Spleen (tissue), 13 donors: ENCODE measurements at places on chromosomes 4 and X.

DNA sequence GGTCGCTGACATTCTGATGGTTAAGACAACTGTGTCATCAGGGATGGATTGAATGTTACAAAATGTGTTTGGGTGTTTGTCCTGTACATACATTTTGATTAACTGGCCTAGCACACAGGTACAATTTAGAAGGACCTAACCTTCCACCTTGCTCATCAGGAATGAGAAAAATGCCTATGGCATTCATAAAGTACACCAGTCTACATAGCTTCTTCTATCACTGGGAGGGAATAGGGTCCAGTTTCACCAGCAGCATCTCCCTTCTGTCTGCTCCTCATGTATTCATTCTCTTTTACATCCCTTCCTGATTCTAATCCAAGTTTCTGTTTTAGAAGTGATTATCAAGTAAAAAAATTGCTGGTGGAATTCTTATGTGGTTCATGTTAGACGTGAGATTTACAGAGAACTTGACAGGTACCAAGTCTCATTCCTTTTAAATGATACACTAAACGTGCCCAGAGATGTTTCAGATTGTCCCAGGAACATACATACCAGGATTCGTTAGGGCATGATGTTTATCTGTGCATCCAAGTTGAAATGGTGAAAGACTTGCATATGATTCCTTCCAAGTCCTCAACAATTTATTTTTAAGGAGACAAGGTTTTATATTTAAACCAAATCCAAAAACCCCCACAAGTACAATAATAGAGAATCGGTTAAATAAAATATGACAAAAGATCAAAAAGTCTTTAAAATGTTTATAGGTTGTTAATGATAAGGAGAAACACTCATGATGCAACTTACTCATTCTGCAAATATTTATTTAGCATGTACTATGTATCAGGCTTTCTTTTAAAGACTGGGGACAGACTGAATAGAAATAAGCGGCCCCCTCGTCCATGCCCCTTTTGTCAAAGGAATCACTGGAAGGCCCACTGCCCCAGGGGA, 359.1 kb downstream of the ZNF674 start:
- DNase-seq: no peak

DNA sequence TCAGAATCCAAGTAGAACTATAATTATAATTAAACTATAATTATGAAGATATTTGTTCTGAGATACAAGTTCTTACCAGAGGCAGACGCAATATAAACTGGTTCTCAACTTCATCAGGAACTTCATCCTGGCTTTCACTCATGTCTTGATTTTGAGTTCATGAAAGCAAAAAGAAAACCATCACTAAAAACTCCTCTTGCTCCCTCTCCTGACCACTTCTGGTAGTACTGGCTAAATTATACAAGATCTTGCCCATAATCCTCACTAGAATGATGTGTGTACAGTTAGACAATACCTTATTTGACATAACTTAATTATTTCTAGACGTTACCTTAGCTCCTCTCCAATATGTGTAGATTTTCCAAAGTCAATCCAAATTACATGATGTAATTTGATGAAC, 3.7 kb downstream of the TAF7L start:
- DNase-seq: no peak

DNA sequence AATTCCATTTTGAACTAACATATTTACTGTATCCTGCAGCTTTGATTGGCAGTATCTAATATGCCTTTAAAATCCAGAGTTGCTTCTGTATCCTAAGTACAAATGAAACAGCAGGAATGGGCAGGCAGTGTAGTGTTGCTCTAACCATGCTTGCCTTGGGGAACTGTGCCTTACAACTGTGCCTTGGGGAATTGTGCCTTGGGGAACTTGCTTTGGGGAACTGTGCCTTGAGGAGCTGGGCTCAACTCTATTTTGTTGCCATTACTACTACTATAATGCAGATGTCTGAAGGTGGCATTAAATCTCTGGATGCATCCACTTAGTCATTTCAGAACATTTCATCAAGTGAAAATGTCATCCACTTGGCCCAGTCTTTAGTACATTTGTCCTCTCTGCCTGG, 6.9 kb downstream of the CXCL3 start:
- no peak for DNase-seq

- DNase-seq: no peak
Measured at GRCh38 chr4:83556816-83557215, 20.9 kb downstream of the GPAT3 start.

DNA sequence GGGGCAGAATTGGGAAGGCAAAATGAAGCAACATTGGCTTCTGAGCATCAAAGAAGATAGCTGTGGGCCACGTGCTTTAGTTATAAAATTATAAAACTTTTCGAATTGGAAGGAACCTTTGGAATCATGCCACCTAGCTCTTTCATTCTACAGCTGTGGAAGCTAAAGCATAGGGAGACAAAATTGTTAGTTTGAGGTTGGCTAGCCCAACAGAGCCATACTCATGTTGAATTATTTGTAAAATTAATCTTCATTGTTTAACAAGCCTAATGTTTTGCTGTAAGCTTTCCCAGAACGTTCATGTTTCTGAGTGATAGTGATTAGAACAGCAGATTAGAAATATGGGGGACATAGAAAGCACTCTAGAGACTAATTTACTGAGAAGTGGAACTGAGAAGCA, 35.9 kb downstream of the HHIP start:
- no peak for DNase-seq

- no peak for DNase-seq
Measured at GRCh38 chr4:93657527-93657926, 171.0 kb upstream of the ATOH1 start.

DNA sequence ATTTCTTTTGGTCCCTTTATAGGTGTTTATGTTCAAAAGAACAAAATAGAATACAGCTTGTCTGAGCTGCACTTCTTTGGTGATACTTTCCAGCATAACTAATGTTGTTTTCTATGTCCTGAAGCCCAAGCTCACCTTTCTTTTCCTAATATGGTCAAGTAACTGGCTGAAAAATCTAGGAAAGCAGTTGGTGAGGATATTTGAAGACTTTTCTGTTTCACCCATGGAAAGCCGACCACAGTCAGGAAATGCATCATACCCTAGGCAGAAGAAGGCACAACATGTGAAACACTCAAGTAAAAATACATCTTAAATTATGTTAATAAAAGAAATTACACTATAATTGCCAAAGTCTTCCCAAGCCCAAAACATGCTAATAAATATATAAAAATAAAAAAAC, 337.0 kb downstream of the PDGFC start:
- no peak for DNase-seq

GRCh38 chrX:95885074-95885473, 799.6 kb upstream of the DIAPH2 start:
- no peak for DNase-seq

GRCh38 chr4:152112887-152113286, 352.1 kb upstream of the GATB start:
- DNase-seq: no peak

GRCh38 chr4:41308398-41308797, 51.7 kb downstream of the UCHL1 start:
- DNase-seq: no peak

DNA sequence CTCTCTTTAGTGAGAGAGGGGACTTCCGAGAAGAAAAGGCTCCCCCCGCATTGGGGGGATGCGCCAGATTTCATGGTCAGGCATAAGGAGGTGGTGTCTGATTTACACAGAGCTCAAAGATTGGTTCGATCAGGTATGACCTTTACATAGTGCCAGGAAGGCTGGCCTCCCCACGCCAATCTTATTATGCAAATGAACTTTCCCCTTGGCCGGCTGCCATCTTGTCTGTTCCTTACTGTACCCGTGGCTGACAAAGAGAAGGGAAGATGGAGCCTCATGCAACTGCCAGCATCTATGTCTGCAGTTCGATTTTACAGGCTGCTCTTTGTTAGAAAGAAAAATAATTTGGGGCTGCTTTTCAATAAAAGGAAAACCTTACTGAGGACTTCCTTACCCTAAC, 197.2 kb downstream of the GPM6A start:
- no peak for DNase-seq

DNA sequence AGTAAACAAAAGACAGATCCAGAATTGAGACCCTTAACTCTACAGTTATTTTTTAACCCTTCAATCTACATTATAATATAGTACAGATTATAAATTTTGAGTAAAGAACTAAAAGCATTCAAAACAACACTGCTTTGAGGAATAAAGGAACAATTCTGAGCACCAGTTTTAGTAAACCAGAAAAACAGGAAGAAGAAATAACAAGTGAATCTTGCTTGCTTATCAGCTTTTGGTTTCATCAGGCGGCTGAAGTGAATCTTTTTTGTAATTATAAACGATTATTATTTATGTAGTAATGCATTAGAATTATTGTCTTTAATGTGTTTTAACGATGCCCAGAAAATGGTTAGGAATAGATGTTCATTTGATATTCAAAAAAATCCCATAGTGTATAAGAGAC, 305.4 kb downstream of the ARAP2 start:
- DNase-seq: no peak

GRCh38 chrX:45506149-45506730, 305.6 kb upstream of the DIPK2B start:
- DNase-seq: no peak

DNA sequence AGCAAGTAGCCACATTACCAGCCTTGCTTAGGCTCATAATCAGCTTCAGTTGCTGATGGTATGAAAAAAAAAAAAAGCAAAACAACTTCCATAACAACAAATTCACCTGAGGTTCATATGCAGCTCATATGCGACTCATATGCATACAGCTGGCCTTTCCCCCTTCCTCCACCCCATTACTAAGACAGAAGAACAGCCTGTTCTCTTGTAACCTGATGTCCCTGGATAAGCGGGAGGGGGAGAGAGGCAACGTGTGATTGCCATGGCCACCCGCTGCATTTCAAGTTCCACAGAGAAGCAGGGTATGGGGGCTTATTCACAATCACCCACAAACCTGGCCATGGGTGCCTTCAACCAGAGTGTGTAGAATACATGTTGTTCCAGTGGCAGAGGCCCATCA, 95.1 kb upstream of the DGKK start:
- DNase-seq: no peak

DNA sequence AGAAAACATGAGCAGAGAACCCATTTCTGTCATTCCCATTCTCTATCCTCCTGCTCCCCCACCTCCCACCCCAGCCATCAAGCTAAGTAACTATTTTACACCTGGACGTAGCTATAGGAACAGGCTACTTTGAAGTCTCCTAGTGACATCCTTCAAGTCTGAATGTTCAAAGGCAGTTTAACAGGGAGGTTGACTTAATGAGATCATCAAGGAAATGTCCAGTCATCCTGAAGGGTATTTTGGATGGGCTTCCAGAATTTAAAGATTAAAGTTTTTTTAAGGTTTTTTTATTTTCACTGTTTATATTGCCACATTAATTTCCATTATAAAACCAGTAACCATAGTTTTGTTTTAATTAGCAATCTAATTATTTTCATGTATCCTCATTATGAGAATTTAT, 41.1 kb downstream of the HPF1 start:
- DNase-seq: no peak

GRCh38 chr4:139639654-139640053, 26.0 kb upstream of the MGST2 start:
- DNase-seq: no peak

GRCh38 chrX:53135581-53135980, 41.6 kb downstream of the KANTR start:
- no peak for DNase-seq

DNA sequence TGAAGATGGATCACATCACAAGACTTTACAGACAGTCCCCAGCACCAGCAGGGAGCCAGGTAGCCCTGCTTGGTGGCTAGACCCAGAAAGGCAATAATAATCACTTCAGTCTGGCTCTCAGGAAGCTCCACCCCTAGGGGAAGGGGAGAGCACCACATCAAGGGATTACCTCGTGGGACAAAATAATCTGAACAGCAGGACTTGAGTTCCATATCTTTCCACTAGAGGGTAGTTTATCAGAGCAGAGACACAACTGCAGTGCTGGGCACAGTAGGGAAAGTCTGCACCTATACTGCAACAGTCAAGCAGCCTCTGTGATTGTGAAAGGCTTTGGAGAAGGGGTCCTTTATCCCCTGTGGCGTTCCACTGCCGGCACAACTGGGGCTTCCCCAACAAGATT, 547.0 kb upstream of the POU3F4 start:
- no peak for DNase-seq

DNA sequence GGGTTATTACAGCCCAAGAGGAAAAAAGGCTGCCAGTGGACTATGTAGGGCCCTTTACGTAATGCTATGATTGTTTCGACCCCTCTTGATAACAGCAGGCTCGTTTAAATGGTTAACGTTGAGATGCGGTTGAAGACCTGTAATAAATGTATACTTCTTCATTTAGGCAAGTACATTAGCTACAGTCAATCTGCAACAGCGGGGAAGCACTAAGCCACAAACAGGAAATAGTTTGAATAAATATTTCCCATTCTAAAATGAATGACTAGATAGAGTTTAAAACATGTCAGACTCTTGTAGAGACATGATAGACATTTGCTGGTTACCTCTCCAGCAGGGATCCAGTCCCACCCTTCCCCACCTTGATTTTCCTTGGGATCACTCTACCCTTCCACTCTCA, 38.1 kb upstream of the STIM2 start:
- DNase-seq: no peak

DNA sequence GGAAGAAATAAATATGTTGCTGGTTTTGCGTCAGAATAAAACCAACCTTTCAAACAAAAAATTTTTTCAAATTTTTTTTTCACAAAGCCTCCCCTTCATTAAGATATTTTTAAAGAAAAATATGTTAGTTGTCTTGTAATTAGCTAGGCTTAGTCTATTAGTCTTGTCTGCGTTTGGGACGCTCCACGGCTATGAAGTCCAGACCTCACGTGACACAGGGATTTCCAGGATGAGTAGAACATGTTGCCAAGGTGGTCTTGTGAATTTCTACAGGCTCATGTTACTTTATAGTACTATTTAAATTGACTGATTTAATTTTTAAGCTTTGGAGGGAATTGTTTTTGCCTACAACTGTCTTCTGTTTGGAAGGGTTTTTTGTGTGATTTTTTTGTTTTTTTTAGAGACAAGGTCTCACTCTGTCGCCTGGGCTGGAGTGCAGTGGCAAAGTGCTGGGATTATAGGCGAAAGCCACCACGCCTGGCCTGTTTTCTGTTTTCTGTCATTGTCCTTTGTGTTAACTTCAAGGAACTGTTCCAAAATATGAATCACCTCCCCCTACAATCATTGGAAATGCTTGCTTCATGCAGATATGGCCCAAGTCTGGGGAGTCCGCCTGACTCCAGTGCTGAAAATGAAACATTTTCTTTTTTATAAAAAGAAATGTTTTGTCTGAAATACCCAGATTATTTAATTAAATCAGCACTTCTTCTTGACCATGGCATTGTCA, 26.2 kb downstream of the TMEM144 start:
- no peak for DNase-seq

DNA sequence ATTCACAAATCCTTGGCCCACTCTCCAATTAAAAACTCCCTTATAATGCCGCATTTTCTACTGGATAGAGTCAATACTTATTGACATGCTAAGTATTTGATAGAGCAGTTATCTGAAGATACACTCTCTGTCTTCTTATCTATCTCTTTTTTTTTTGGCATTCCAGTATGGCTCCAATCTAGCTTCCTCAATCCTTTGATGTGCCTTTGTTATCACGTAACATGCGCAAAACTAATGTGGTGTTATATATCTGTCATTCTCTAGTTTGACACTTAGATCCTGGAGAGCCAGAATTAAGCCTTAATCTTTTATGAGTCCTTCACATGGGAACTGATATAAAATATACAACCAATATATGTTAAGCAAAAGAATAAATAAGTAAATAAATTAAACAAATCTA, 54.7 kb downstream of the VSIG4 start:
- DNase-seq: no peak

GRCh38 chr4:73704314-73705055, 35.9 kb upstream of the CXCL8 start:
- DNase-seq: no peak
